Central memory CD4-positive, alpha-beta T cell (primary cell): ENCODE measurements at places on chromosomes 13 and 19.
A peak's percentile ranks its signal among the peaks of the same experiment; 100 is the strongest.

DNA sequence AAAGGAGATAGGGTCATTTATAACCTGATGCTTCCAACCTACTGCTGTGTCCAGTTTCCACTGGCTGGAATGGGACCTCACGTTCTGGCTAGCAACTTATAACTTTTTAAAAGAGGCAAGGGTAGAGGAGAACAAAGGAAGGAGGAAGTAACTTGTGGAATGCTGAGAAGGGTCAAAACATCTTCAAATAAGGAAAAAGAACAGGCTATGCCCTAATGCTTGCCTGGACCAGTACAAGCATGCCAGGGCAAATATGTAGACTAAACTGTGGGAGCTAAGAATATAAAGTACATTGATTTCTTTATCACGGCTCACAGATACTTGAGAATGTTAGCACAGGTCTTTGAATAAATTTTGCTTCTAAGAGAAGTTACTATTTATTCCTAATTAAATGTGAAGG, 1.5 kb upstream of the ZNF561 start:
- DNase-seq = no peak

- no peak for DNase-seq
These were observed 131.8 kb upstream of the WASF3 start for GRCh38 chr13:26425443-26426358.

DNA sequence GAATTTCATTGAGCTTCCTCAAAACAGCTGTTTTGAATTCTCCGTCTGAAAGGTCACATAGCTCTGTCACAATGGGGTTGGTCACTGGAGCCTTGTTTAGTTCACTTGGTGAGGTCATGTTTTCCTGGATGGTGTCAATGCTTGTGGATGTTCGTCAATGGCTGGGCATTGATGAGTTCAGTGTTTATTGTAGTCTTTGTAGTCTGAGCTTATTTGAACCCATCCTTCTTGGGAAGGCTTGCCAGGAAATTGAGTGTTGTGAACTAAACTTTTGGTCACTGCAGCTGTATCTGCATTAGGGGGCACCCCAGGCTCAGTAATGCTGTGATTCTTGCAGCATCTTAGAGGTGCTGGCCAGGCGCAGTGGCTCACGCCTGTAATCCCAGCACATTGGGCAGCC, 22.0 kb downstream of the BLOC1S3 start:
- DNase-seq = no peak

- DNase-seq = no peak
These were observed 1.1 kb downstream of the ZNF850 start for GRCh38 chr19:36771261-36772231.

DNA sequence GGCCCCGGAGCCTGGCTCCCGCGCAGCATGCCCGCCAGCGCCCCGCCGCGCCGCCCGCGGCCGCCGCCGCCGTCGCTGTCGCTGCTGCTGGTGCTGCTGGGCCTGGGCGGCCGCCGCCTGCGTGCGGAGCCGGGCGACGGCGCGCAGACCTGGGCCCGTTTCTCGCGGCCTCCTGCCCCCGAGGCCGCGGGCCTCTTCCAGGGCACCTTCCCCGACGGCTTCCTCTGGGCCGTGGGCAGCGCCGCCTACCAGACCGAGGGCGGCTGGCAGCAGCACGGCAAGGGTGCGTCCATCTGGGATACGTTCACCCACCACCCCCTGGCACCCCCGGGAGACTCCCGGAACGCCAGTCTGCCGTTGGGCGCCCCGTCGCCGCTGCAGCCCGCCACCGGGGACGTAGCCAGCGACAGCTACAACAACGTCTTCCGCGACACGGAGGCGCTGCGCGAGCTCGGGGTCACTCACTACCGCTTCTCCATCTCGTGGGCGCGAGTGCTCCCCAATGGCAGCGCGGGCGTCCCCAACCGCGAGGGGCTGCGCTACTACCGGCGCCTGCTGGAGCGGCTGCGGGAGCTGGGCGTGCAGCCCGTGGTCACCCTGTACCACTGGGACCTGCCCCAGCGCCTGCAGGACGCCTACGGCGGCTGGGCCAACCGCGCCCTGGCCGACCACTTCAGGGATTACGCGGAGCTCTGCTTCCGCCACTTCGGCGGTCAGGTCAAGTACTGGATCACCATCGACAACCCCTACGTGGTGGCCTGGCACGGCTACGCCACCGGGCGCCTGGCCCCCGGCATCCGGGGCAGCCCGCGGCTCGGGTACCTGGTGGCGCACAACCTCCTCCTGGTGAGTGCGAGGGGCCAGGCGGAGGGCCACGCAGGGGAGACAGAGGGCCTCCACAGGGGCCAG, at the start of gene KL:
TSS of gene KL (plus strand) at position 10 of the 909 bp plus-strand sequence. CDS start at position 28, 18 bp downstream.
- no peak for DNase-seq

GRCh38 chr19:23440207-23440606, 44.9 kb upstream of the ZNF91 start:
- DNase-seq = no peak

DNA sequence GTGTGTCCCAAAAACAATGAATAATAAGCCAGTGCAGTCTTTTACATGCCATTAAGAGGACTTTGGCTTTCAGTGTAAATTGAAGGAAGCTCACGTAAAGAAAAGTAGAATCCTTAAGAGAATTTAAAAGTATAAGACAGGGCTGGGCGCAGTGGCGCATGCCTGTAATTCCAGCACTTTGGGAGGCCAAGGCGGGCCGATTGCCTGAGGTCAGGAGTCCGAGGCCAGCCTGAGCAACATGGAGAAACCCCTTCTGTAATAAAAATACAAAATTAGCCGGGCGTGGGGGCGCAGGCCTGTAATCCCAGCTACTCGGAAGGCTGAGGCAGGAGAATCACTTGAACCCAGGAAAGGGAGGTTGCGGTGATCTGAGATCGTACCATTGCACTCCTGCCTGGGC, 17.9 kb upstream of the ZNF253 start:
- DNase-seq = no peak

DNA sequence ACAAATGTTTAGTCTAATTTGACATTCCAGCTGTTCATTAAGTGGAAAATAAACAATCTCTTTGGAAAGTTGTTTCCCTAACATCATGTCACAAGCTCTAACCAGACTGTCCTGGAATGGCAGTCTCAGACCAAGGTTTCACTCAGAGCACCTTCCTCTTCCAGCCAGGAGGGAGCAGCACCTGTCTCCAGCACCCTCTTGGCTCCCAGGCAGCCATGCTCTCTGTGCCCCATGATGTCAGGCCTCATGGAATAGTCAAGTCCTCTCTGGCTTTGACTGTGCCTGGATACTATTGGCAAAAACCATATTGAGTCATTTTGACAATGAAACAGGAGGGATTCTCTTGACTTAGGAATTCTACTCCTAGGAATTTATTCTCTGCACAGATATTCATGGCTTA, 171.4 kb downstream of the OXGR1 start:
- no peak for DNase-seq

DNA sequence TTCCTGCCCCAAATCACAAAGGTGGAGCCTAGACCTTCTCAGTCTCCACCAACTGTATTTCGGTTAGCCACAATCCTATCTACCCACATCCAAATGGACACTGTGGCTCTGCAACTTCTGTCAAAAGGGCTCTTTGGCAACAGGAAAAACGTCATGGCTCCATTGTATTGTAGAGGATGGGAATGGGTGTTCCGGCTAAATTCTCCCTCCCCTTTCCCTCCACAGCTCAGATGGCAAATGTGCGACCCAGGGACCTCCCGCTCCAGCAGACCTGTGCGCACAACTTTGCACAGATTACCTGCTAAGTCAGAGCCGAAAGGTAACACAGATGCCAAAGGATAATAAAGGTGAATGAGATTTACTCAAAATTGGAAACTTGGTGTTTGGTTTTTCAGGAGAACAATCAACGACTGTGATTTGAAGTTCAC, 968 bp upstream of the KL start:
- DNase-seq = no peak

- DNase-seq = no peak
These were observed 74.4 kb downstream of the DPF1 start for GRCh38 chr19:38149661-38150061.

GRCh38 chr19:680287-681028, 4.3 kb downstream of the FSTL3 start:
- peak; percentile 97 for DNase-seq

GRCh38 chr13:91609353-91609752, 210.9 kb downstream of the GPC5 start:
- DNase-seq = no peak

- DNase-seq = no peak
These were observed 171.5 kb upstream of the IRS2 start for GRCh38 chr13:109957875-109958274.

GRCh38 chr13:49602005-49602404, 16.6 kb upstream of the RCBTB1 start:
- DNase-seq = no peak

- DNase-seq = no peak
These were observed 82.1 kb downstream of the ATP8A2 start for GRCh38 chr13:25453850-25454365.

- DNase-seq = no peak
These were observed 798 bp upstream of the COX6B2 start for GRCh38 chr19:55355213-55355821.

- no peak for DNase-seq
These were observed 6.3 kb upstream of the CDK8 start for GRCh38 chr13:26247608-26248007.

DNA sequence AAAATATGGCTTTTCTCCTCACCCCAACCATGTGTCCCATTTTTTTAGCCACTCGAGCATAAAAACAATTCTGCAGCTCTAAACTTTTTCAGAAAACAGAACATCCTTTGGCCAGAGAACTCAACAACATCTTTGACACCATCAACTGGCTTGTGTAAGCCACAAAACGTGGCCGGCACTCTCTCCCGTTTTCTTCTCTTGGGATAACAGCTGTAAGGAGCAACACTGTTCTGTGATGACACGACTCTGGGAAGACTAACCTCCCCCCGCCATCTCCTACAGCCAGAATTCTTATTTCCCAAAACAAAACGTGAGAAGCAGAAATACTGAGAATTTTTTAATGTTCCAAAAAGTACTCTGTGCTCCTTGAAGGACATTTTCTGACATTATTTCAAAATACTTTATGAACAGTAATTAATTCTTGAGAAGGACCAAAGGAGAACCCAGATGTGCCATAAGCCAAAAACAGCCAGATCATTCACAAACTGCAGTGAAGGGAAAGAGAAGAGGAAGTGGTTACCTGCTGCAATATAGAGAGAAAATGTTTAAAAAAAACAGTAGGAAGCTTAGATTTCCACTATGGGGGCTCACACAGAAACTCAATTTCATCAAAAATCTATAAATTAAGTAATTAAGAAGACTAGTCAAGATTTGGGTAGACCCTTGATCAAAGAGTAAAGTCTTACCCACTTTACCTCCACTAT, 25.8 kb downstream of the COL4A1 start:
- no peak for DNase-seq

DNA sequence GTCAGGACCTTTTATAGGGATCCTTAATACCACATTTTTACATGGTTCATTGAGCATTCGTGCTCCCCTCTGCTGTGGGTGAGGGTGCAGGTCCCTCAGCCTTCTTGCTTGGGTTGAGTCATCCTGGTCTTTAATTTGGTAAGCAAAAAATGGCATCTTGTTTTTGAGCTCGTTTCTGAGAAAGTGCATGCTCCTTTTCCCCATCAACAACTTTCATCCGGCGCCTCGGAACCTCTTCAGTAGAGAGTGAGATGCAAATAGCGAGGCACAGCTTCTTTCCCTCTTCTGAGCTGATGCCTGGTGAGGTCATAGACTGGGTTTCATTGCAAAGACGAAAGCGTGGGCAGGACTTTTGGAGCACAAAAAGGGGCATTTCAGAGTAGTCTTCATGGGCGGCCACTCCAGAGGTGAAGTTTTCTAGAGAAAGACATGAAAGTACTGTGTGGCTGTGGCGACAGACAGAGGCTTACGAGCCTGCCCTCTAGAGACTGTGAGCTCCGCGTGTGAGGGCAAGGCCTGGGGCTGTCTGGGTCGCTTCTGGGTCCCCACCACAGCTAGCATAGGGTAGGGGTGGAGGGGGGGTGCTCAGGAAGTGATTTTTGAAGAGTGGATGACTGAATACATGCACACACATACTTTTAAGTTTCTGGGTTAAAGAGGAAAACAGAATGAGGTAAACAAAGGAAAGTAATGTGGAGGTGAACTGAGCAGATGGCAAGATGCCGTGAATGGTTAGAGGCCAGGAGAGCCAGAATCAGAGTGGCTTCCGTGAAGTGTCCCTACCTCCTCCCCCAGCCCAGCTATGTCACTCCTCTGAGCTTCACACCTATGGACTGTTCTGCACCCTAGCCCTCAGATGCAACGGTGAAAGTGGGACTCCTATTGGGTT, 44.3 kb downstream of the BBC3 start:
- peak; percentile 81 for DNase-seq

DNA sequence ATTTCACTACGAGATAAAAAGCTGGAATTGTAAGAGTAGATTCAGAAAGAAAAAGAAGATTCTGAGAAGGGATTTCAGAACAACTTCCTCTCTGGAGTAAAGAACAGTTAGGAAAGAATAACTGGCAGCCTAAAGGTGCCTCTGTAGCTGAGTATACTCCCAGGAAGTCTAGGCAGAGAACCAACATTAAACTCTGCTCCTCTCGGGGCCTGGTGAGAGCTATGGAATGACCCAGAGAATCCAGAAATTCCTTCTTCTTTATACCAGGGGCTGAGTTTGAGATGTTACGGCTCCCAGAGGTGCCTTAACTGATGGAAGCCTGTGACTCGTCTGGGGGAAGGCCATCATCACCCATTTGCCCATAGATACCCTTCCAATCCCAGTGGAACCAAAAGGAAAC, 39.1 kb downstream of the FAM216B start:
- DNase-seq = no peak

DNA sequence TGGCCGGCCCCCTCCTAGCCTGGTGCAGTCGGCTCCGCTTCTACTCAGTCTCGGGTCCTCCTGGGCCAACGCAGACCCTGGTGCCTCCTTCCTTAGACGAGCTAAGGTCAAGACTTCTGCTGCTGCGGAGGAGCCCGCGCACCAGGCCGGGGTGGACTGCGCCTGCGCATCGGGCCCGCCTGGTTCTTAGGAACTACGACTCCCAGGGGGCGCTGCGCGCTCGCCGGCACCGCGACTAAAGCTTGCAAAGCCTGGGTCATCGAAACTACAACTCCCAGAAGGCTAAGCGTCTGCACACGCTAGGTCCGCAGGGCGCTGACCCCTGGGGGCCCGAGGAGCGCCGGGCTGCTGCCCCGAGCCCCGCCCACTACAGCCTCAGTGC, at the start of gene ZNF835:
TSS of gene ZNF835 (minus strand) at position 145 of the 382 bp plus-strand sequence. CDS start 6,559 bp downstream, outside the sequence.
- DNase-seq = peak; percentile 76

DNA sequence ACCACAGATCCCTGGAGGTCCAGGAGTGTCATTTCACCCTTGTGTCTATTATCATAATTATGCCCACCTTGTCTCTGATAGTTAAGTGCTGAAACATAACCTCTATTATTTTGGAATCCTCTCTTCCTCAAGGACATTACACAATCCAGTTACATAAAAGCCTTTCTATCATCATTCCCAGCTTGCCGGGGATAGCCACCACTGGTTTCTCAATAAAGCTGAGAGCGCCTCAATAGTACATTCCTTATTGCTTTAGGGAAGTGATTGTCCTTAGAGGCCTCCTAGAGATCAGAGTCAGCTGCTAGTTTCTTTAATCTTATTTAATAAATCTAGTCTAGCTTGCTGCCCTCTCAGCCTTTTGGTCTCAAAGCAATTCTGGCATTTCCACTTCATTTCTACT, 490.0 kb upstream of the ATXN8OS start:
- DNase-seq = no peak
